ENCODE measurements at places on chromosomes 6 and 20.

GRCh38 chr6:144867761-144868160, 582.6 kb downstream of the UTRN start:
- no peak for DNase-seq

DNA sequence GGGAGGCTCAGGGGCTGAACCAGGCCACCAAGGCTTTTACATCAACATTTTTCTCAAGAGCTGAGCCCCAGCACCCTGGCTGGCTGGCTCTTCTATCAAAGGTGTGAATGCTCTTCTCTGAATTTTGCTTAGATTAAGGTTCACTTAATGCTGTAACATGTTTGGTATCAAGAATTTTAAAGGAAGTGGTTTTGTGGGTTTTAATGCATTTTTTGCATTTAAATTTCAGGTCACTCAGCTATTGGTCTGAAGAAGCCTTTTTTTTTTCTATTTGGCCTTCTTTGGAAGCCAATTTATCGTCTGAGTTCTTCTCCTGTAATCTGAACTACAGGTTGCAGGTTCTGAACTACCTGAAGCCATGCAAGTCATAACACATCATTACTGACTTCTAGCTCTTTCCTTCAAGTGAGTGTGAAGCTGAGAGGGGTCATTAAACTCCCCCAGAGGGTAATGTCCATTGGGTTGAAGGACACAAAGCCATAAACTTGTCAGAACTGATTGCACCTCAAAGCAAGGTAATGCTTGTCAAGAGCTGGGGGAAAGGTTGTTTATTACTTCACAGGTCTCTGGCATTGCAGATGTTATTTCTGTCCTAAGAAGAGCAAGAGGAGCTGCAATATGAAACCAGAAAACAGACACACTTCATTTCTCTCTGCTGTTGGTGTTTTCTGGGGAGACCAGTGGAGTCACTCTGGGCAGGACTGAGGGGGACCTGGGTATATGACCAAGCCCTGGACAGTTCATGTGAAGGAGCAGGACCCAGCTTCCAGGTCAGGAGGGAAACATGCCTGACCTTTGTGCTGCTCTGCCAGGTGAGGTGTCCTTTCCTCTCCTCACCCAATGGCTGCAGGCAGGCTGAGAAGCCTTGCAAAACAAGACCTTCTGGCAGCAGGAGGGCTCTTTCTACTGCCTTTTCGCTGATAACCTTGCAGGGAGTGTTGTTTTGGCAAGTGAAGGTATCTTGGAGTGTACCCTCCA, 26.1 kb upstream of the NEDD9 start:
- no peak for DNase-seq

GRCh38 chr6:30750379-30750668, 6.0 kb upstream of the IER3 start:
- DNase-seq, result no peak

DNA sequence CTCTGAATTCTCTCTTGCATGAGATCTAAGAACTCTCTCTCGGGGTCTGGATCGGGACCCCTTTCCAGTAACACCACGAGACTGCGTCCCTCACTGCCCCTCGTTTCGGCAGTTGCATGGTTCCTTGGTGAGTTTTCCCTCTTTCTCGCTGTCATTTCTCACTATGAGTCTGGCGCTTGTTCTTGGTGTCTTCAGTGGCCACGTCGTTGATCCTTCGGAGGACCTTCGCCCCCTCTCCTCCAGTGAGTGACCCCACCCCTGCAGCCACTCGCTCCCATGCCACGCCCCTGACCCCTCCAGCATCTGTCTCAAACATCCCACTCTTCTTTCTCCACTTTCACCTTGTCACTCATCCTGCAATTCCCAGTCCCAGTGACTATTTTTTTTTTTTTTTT, 23.0 kb downstream of the SYNJ2 start:
- DNase-seq, result no peak

DNA sequence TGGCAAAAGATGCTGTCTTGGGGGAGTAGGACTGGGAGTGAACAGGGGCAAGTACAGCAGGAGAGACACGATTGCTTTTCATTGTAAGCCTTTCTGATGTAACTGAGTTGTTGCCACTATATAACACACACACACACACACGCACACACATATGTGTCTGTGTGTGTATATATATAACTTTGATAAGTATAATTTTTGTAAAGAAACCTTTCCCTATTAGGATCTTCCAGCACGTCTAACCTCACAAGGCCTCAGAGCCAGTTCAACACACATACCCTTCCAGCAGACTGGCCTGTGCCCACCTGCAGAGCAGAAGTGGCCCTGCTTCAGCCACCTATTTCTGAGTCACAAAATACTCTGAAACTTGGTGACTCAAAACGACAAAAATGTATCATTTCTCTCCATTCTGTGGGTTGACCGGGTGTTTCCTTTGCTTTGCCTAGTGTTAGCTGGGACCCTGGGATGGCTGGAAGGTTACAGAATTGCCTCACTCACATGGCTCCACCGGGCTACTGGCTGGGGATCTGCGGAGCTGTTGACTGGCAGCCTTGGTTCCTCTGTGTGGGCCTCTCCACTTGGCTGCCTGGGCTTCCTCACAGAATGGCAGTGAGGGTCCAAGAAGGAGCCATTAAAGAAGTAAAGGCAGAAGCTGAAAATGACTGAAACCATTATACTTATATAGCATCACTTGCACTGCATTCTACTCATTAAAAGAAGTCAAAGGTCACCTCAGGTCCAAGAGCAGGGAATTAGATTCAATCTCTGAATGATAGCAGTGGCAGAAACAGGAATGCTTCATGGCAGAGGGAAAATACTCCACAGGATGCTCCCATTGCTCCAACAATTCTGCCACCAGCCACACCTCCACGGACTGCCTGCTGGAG, 126.4 kb downstream of the BANF2 start:
- DNase-seq, result no peak

DNA sequence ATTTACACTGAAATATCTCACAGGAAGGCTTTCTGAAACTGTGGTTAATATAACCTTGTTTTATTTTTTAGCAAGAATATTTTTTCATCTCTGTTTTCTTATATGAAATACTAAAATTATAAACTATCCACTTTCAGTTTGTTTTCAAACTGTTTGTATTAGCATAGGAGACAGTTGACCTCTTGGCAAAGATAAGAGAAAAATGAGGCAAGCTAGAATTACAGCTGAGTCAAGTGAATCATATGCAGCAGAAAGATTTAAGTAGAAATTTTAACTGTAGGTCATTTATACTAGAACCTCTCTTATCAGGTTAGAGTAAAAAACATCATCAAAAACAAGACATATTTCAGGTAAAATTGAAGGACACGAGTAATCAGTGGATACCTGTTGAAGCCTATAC, 792.6 kb downstream of the PHF3 start:
- no peak for DNase-seq
